ENCODE measurements at places on chromosomes 7 and 10.
A peak's percentile ranks its signal among the peaks of the same experiment; 100 is the strongest.

- DNase-seq: no peak
Measured at GRCh38 chr7:45718464-45719330, 144.5 kb downstream of the ADCY1 start.

GRCh38 chr10:4568731-4569130, 257.3 kb upstream of the AKR1E2 start:
- DNase-seq: no peak

GRCh38 chr7:66150471-66150870, 35.8 kb downstream of the CRCP start:
- peak; percentile 55 for DNase-seq

DNA sequence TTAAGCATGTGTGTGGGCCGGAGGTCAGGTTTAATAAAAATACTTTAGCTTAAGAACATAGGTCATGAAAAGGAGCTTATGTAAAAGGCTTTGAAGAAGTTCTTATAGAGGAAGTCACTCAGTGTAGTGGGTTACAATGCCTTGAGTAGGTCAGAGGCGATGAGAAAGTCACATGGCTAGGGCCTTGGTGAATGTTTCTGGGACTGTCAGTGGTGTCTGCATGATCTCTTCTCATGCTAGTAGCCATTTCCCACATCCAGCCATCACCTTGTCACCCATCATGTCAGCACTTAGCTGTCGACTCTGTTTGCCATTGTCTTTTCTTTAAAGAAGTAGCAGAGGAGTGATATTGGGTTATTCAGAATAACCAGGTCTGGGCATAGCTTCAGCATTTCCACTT, 236.6 kb downstream of the CDK14 start:
- no peak for DNase-seq

DNA sequence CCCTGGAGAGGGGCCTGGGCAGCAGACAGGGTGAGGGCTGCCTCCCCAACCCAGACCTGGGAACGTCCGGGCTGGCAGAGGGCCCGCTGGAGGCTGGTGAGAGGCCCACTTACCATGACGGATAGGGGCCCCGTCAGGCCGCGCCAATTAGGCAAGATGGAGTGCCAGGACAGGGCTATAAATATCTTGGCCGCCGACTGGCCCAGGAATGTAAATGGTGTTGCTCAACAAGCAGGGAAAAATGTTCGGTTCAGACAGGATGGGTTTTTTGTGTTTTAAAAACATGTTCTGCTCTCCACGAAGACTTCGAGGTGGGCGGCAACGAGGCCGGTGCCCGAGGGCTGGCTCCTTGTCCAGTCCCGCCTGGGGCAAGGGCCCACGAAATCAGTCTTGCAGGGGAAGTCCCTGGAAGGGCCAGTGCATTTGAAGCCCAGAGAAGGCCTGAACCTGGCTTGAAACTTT, 35.8 kb upstream of the ELN start:
- peak; percentile 60 for DNase-seq

DNA sequence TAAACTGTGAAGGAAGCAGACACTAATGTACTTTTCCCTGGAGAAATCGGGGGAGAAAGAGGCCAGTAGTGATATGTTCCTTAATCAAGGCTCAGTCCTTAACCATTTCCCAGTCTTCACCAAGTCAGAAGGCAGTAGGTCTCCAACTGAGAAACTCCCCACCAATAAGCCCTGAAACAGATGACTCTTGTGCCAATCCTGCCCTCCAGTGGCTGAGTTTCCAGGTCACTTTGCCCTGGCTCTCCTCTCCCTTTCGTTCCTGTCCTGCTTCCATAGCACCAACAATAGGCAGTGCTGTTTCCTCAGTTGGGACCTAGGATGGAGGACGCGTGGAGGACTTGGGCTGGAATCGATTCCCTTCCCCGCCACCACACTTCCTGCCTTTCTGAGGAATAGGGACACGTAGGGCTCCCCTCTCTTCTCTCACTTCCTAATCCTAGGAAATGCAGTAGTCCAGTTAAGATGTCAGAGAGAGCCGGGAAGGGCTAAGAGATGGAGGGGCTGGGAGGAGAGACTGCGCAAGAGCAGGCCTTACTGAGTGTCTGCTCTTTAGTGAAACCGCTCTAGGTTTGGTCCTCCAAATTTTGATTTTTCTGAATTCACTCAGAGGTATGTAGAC, 23.4 kb downstream of the ATOH7 start:
- peak; percentile 82 for DNase-seq

DNA sequence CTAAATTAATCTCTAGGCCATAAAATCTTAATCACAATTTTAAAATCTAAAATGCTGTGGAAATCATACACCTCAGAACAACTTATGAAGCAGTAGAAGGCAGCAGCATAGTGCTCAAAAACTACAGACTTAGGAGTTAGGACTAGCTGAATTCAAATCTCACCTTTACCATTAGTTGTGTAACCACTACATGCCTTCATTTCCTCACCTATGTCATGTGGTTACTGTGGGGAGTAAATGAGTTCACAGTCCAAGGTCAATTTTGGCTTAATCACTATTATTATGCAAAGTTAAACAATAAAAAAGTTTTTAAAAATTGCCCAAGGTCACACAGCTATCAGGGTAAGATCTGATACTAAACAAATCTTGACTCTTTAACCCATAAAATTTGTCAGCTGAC, 37.0 kb downstream of the SNX13 start:
- no peak for DNase-seq

GRCh38 chr10:35661236-35661635, 19.1 kb upstream of the FZD8 start:
- DNase-seq: no peak

DNA sequence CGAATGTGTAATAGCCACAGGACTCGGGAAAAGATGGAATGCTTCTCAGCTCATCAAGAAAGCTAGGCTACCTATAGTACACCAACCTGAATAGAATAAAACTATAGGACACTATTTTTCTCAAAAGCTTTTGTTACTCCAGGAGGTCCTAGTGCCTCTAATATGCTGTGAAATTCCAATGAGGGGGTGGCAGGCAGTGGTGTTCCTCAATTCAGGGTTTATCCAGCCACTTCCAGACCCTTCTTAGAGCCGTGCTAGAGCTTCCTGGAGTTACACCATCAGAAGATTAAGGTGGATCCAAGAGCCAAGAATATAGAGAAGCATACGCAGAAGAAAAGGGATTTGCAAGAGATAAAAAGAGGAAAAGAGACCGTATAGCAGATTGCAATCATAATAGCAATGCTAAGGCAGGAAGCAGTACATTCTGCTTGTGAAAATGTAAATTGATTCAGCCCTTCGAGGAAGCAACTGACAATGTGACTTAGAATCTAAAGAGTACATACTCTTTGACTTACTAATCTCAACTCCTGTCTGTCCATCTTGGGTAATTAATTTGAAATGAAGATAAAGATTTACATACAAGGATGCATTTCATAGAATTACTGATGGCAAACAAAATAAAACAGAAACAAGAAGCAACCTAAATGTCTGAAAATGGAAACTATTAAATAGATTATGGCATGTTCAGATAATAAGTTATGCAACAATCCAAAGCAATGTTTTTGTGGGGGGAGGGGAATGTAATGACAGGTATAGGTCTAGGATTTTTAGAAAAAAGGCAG, 2.1 kb downstream of the ST8SIA6 start:
- no peak for DNase-seq

GRCh38 chr7:102991540-102992214, 78.9 kb downstream of the LRRC17 start:
- DNase-seq: peak; percentile 89

- DNase-seq: no peak
Measured at GRCh38 chr10:86105181-86105580, 261.4 kb downstream of the GRID1 start.

DNA sequence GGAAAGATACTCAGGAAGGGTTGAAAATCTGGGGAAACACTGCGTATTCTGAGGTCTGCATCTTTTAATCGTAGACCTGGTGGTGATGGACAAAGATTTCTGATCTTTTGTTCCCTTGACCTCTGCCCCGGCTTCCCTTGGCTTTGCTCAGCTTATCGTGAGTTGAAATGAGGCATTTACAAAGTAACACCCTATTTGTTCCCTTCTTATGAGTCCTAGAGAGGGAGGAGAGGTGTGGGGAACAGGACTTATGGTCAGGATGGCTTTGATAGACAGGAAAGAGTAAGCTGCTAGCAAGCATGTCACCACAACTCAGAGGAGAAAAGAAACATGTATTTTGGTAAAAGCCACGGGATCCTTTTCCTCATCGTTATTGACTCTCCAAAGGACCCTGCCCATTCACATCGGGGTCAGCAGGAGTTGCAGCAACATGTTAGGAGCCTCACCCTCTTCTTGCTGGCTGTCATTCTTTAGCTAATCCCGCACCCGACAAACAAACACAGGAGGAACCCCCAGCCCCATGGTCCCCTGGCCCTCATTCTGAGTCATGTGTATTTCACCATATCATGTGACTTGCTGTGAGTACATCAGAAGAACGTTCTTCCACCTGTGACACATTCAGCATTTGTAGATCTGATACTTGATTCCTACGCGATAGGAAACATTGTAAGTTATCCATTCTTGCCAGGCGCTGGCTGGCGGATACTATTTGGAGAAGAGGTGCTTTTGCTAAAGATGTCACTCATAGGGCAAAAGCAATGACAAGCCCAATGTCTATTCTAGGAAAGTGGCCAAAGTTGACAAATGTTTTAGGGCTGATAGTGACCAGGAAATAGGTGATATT, 170.1 kb downstream of the RTKN2 start:
- DNase-seq: no peak

- no peak for DNase-seq
Measured at GRCh38 chr10:43622038-43622437, 15.8 kb downstream of the ZNF485 start.

- DNase-seq: no peak
Measured at GRCh38 chr7:154770962-154771361, 232.0 kb downstream of the PAXIP1 start.

- no peak for DNase-seq
Measured at GRCh38 chr10:29694121-29694520, 59.4 kb upstream of the SVIL start.

DNA sequence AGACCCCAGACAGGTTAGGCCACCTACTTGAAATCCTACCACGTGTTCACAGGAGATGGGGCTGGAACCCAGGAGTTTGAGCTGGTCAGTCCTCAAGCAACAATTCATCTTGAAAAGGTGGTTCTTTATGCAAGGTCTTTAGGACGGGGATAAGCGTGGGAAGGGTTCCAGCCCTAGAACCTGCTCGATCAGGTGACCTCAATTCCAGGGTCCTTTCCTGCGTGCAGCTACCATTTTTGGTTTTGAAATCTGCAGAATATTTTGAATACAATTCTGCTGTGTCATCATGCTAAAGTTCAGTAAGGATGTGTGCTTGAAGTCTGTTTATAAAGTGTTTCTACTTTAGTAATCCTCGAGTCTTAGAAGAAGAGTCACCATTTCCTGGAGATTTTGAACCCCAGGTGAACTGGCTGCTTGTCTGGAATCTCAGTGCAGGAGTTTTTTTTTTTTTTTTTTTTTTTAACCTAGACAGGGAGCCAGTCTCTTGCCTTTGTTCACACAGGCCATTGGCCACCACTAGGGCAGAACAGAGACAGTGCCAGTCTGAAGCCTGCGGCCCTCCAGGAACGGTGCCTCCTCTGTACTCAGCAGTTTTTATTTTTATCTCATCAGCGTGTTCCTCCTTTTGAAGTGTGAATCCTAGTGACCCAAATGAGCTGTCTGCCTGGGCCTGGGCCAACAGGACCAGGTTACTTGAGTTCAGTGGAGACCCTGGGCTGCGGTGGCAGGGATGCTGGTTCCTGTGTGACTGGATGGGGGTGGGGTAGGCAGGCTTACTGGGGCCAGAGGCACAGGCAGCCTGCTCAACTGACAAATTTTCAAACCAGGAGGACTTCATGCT, 54.6 kb downstream of the EEPD1 start:
- DNase-seq: peak; percentile 81

DNA sequence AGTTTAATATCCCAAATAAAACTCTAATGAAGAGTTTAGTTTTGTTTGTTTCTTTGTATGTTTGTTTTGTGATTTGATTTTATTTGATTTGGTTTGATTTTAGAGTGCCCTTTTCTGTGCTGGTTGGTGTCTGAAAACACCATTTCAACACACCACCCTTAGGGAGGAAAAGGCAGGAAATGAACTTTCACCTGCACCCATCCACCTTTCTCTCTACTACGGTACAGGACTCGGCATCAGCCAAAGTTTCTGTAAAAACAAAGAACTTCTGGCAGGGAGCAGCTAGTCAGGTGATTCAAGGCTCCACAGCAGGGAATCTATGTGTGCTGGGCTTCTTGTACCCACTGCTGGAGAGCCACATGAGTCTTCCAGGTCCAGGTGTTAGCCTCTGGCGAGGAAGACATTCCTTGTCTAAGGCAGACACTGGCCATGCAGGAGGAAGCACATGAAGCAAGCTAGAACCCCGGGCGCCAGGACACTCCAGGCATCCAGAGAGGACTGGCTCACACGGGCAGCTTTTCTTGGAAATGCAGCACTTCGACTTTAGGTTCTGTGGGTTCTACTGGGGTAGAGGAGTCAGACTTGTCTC, 22.1 kb upstream of the STK17A start:
- DNase-seq: no peak

DNA sequence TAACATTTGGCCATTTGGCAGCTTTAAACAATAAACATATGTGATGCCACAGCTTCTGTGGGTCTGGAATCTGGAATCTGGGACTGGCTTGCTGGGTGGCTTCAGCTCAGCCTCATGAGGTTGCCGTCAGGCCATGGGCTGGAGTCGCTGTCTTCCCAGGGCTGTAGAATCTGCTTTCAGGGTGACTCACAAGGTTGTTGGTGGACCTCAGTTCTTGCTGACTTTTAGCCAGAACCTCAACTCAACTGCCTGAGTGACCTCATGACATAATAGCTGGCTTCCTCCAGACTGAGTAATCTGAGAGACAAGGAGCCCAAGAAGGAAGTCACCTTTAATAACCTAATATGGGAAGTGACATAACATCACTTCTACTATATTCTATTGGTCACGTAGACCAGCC, 44.6 kb upstream of the TSPAN13 start:
- DNase-seq: peak; percentile 98

Data from cardiac fibroblast (primary cell).